WTC11 (cell line): ENCODE measurements at places on chromosomes 4 and X. TPM values are rescaled to one million over a fixed set of nuclear protein-coding genes. Genes with fewer than 3 reads are reported as not detected.

BTC gene
- 0.07 TPM in 2 of 3 replicates, not detected in the other for total RNA-seq

RBMX2 gene
- 20.7 to 23.4 TPM (median 21.2 TPM) in 3 replicates for total RNA-seq

GRCh38 chr4:119897260-119897659 is 169.4 kb downstream of the MAD2L1 start:
- DNase-seq: no peak

GRCh38 chrX:739611-740010 is 109.0 kb downstream of the SHOX start:
- no peak for DNase-seq

GRCh38 chr4:60133375-60133774 is 1066.8 kb upstream of the ADGRL3 start:
- DNase-seq: no peak

GRCh38 chrX:112759966-112760365 is 80.2 kb upstream of the LHFPL1 start:
- DNase-seq: no peak

DNA sequence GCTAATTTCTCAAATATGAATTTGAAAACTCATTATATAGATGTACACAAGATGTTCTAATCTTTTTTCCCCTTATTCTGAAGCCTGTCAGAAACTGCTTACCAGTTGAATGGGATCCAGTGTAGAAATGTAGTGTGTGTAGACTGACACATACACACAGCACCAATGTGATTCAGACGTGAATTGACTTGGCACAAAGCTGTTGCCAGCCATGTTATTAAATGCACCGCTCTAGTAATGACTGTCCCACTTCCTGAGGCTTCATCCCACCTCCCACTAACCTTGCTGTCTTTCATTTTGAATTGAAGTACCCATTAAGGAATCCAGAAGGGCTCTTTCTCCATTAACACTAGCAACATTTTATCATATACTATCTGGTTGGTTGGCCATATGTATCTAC is 146.6 kb downstream of the PPA2 start:
- DNase-seq: no peak

DNA sequence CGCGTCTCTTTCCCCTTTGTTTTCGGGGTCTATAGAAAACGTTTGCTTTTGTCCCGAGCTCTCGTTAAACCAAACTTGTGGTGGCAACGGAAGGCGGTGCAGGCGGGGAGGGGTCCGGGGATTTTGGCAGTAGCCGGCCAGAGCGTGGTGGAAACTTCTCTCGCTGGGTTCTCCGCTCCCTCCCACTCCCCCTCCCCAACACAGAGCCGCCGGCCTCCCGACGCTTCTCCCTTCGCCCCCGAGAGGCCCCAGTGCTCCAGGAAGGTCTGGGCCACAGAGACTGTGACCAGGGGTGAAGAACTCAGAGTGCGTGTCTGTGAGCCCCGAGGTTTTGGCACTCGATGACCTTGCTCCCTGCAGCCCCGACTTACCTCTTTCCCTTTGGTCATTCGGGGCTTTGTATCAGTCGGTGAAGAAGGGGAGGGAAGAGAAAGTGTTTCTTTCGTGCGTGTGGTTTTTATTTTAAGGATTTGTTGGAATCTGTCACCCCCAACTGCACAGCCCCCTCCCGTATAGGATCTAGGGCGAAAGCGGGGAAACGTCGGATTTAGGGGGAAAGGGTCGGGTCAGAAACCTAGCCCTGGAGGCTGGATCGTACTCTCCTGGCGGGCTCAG is 9.0 kb upstream of the BCOR start:
- no peak for DNase-seq
